ENCODE measurements at places on chromosomes 2 and 18.

- no peak for DNase-seq
These were observed 2.3 kb upstream of the MAB21L4 start for GRCh38 chr2:240898108-240898730.

DNA sequence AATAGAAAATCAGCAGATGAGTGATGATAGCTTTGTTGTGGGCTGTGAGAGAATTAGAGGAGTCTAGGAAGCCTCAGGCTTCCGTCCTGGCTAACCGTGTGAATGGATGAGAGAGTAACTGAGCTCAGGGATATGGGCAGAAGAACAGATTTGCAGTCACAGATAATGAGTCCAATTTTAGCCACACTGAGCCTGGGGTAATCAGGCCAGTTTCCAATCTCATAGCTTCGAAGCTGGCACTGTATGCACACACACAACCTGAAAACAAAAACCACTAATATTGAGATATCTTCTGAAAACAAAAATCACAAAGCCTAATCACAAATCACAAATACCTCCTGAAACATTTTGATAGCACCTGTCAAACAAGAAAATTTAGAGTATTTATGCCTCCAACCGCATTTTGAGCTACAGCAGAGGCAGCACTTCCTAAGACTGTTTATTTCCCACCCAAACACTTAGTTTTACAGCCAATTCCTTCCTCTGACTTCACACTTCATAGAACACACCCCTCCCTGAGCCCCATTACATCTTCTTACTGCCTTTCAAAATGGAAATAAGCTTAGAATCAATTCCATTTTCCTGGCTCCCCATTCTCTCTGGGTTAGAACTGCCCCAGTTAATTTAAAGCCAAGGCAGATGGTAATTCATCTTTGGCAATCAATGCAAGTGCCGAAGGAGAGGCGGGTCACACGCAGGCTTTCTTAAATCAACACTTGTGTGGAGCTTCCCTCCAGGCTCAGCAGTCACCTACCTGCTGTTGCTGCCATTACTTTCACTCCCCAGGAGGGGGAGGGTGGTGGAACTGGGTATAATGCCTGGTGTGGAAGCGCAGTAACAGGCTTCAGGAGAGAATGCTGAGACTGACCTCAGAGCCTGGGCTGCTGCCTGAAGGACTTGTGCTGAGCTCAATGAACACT lies 18.9 kb downstream of the TTR start:
- no peak for DNase-seq

- no peak for DNase-seq
These were observed 308.0 kb downstream of the CMPK2 start for GRCh38 chr2:6557737-6558136.

DNA sequence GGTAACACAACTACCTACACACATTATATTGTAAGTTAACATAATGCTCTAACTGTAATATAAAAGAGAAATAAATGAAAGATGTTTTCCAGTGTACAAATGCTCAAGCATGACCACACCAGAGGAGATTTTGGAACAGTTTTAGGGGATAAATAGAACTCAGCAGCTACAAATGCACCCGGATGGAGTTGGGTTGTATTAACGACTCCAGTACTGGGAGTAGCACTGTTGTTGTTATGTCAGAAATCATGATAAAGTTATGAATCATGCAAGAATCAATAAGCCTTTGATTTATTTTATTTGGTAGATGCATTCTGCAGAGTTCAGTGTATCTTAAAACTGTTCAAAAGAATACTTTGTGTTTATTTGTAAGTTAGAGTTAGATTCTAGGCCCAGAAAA lies 126.9 kb downstream of the MAP3K20 start:
- DNase-seq, result no peak

- DNase-seq, result no peak
These were observed 63.2 kb downstream of the RRM2 start for GRCh38 chr2:10185755-10186154.

- no peak for DNase-seq
These were observed 60.1 kb upstream of the ARL4C start for GRCh38 chr2:234556848-234557573.

DNA sequence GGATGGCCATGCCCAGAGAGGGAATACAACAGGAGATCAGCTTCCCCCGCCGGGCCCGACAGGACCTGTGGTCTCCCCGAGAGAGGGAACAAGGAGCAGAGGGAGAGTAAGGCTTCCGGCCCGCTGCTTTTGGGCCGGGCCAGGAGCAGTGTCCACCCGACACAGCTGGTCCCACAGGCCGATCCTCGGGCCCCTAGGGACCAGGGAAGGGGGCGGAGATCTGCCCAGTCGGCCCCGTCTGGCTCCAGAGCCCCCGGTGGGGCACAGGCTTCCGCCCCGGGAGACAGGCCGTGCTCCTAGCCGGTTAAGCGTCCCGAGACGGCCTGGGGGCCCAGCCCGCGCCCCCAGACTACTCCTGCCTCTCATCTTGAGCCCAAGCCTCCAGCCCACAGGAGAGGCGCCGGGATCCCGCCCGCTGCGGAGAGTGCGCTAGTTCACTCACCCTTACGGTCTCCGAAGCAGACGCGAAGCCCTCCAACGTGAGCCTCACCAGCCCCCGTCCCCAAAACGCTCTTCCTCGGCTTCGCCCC lies at the start of gene MCFD2:
TSS of gene MCFD2 (minus strand) at position 526 of the 530 bp plus-strand sequence. CDS start 6,635 bp downstream, outside the sequence.
- no peak for DNase-seq

DNA sequence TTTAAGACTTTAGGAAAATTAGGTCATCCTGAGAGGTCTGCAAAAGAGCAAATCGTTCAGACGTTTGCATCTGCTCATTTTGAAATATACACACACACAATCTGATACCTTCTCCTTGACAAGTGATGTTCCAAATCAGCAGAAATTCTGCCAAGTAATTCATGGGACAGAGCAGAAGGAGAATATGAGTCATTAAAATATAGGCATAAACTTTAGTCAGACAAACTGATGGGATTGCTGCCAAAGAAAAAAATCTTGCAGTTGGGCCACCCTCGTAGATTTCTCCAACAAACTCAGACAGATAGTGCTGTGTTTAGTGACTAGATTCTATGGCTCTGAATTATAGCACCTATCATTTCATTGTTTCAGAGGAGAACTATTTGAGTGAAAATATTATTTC lies 336.3 kb downstream of the NYAP2 start:
- DNase-seq, result no peak

DNA sequence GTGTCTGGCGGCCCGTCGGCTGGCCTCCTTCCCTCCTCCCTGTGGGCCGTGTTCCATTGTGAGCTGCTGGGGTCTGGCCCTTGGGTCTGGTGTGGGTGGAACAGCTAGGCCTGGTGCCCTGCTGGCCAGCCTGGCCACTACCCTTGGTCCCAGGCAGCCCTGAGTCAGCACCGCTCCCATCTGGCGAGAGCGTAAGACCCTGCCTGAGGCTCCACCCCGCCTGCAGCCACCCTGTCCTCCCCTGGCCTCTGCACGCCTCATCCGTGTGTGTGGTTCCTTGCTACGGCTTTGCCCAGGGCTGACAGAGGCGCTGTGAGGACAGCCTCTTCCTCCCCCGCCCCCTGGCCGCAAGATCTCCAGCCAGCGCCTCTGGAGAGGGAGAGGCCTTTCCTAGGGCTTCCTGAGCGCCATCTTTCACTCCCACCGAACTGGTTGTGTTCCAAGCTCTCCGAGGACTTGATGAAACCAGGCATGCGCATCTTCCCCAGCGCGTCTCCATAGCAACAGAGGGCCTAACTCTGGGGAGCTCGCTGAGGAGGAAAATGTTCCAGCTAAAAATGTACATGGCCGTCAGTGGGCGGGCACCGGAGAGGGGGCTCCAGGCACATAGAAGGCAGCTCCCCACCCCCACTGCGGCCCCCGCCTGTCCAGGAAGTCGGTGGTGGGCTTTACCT lies 83.0 kb downstream of the STPG4 start:
- DNase-seq, result no peak

GRCh38 chr2:134127496-134127895 lies 126.4 kb upstream of the MGAT5 start:
- DNase-seq, result no peak

GRCh38 chr18:32326450-32327308 lies 136.8 kb downstream of the MEP1B start:
- DNase-seq, result no peak

- no peak for DNase-seq
These were observed 303.7 kb downstream of the SS18 start for GRCh38 chr18:25786758-25787157.

DNA sequence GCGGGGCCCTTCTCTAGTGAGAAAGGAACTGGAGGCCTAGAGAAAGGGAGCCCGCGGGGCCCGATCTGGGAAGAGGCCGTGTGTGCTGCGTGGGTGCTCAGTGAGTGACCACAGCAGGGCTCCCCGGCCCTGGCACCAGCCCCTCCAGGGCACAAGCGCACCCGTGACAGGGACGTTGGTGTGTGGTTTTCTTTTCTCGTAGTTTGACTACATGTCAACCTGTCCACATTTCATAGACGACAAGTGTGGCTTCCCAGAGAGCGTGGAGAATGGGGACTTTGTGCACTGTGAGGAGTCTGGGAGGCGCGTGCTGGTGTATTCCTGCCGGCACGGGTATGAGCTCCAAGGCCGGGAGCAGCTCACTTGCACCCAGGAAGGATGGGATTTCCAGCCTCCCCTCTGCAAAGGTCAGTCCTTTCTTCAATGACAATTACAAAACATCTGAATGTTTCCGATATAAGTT lies 83.1 kb downstream of the TPO start:
- no peak for DNase-seq

GRCh38 chr2:180524499-180524898 lies 455.9 kb upstream of the UBE2E3 start:
- DNase-seq, result no peak

- no peak for DNase-seq
These were observed at the start of gene ZAP70 for GRCh38 chr2:97713296-97714083. TSS of gene ZAP70 (plus strand) at chr2:97713576. CDS start at chr2:97724037, 10,461 bp downstream.

DNA sequence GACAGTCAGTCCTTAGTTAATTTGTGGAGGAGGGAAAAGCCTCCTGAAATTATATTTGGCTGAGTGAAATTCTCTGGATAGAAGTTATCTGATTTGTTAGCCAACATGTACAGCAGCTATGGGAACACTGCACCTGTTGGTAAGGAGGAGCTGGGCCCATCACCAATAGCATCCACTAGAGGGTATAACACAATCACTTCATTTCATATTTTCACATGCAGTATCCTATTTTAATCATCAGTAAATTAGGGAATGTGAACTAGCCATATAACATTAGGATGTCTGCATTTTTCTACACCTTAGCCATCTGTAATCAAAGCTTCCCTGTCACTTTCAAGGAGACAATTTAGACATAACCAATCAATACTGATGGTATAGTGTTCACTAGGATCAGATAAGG lies 818.4 kb upstream of the CDH2 start:
- DNase-seq, result no peak

DNA sequence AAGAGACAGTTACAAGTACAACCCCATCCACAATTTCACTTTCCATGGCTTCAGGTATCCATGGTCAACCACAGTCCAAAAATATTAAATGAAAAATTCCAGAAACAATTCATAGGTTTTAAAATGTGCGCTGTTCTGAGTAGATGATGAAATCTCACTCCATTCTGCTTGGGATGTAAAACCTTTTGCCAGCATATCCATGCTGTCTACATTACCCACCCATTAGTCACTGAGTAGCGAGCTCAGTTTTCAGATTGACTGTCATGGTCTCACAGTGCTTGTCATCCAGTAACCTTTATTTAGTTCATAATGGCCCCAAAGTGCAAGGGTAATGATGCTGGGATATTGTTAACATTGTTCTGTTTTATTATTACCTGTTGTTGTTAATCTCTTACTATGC lies 40.5 kb downstream of the SMAD4 start:
- no peak for DNase-seq

DNA sequence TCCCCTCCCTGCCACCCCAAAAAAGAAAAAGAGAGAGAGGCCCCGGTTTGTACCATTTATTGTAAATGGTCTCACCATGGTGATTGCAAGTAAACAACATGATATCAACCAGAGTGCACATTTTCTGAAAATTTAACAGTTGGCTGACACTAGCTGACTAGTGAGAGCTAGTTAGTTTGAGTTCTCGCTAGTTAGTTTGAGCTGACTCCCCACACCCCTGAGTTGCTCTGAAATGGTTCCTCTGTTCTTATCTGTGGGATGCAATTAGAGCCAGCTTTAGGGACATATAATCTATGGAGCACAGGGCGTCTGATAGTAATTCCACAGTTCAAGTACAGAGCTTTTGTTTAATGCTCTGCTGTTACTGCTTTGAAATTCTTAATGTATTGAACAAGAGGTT lies 13.1 kb downstream of the CASP10 start:
- no peak for DNase-seq

DNA sequence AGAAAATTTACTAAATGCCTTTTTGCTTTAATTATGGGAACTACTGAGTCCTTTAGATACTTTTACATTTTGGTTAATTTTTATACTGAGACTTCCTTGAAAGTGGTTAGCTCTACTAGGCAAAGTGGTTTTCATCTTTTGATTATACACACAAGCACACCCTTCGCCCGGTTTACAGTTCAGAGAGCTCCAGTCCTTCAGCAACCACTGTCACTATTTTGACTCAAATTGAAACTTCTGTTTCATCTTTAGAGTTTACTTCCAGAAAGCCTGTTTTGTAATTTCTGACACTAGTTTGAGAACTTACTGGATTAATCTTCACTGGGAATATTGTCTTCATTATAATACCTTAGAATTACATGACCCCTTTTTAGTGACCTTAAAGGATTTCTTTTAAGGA lies 140.3 kb upstream of the FOSL2 start:
- no peak for DNase-seq

DNA sequence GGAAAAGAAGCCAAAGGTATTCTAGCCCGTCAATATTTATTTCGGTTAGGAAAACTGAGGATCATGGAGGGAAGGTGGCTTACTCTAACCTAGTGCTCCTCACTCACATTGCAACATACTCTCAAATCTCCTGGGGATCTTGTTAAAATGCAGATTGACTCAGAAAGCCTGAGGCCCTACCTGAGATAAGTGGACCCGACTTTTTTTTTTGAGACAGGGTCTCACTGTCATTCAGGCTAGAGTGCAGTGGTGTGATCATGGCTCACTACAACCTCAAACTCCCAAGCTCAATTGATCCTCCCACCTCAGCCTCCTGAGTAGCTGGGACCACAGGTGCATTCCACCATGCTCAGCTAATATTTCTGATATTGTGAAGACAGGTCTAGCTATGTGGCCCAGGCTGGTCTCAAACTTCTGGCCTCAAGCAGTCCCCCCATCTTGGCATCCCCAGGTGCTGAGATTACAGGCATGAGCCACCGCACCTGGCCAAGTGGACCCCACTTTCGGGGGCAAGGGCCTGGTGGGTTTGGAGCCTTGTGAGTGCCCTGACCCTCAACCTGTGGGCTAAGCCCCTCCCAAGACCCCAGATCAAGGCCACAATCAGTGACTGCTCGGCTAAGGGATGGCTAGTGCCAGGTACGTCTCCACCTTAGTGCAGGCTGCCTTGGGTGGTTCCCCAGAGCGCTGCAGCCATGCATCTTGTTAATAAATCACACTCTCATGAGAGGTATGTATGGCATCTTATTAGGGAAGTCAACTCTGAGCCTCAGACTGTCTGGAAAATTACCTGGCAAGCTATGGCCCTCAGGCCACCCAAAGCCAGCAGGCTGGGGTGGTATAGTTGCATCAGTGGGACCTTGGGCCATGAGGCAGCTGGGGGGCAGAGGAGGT lies 1.1 kb upstream of the NEURL3 start:
- DNase-seq, result no peak

Data from NCI-H1417 treated with DMSO at 0.1 percent for 48 hours (cell line).